ENCODE measurements at places on chromosomes 11 and 22.

- peak; percentile 56 for DNase-seq
Measured at GRCh38 chr11:110092515-110093406, at the start of gene ZC3H12C. ZC3H12C (plus strand) TSS chr11:110093392; CDS start chr11:110093412, 20 bp downstream.

DNA sequence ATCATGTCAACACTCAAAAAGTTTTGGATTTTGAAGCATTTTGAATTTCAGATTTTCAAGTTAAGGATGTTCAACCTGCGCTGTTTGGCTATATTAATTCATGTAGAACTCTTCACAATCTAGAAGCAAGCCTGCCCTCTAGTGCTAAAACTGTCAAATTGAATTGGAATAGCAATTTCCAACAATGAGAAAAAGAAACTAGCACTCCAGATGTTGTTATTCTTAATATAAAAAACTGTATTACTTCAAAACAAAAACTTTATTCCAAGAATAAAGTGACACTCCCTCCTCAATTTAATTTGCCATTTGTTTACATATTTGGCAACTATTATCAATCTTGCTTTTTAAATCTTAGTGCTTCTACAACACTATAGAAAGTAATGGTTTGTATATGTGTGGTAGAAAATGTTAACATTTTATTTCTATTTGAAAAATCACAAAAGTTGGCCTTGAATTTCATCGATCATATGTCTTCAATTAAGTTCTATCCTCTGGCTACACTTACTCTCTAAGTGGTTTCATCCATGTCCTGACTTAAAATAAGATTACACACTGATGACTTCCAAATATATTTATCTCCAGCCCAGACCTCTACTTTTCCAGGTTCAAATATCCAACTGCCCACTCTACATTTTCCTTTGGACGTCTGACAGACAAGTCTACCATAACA lies 36.6 kb downstream of the DCUN1D5 start:
- DNase-seq = no peak

DNA sequence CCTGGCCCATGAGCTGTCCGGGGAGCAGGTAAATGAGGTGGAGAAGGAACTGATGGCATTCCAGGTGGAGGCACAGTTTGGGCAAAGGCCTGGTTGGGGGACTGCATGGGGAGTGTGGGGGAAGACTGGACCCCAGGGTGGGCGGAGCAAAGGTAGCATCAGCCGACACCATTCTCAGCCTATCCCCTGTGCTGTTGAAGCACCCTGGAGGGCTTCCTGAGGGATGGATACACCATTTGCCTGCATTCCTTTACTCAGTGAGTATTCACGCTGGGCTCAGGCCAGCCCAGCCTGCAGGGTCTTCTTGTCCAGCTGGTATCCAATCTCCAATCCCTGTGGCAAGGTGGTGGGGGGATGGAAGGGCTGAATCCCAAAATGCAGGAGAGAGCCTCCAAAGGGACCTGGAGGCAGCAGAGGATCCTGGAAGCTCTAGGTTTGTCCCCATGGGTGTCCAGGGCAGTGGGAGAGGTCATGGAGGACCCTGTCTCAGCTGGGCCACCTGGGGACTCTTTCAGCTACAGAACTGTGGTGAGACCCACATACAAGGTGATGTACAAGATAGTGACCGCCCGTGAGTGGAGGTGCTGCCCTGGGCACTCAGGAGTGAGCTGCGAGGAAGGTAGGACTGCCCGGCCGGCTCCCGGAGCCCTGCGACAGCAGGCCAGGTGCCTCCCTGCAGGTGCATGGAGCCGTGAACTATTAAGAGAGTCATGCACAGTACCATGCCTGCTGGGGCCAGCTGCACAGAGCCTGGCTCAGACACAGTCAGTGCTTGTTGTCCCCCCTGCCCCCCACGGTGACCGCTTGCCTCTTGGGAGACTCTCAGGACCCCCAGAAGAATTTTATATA lies 9.5 kb downstream of the EMID1 start:
- no peak for DNase-seq

DNA sequence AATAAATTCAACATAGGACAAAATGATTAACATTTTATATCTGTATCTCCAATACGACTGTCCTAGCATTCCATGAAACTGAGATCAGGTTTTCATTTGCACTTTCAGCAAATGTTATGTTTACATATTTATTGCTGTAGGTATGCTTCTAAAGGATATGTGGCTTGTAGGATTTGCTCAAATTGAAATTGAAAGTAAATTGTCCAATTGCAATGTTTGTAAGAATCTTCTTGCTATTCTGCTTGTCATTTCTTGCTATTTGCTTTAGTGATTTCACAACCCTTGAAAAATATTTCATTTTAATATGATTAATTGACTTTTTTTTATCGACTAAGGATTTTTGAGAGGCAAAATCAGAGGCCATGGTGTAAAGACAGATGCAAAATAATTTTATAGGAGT lies 904.2 kb upstream of the RAG2 start:
- DNase-seq = no peak

GRCh38 chr11:70040869-70041501 lies 37.1 kb upstream of the ANO1 start:
- DNase-seq = no peak
